ENCODE measurements at places on chromosomes 5 and 9.

- DNase-seq: no peak
Observed at GRCh38 chr5:76849419-76850291, at the start of gene S100Z. Gene S100Z (plus strand): TSS chr5:76850014. CDS start chr5:76875360, 25,346 bp downstream.

DNA sequence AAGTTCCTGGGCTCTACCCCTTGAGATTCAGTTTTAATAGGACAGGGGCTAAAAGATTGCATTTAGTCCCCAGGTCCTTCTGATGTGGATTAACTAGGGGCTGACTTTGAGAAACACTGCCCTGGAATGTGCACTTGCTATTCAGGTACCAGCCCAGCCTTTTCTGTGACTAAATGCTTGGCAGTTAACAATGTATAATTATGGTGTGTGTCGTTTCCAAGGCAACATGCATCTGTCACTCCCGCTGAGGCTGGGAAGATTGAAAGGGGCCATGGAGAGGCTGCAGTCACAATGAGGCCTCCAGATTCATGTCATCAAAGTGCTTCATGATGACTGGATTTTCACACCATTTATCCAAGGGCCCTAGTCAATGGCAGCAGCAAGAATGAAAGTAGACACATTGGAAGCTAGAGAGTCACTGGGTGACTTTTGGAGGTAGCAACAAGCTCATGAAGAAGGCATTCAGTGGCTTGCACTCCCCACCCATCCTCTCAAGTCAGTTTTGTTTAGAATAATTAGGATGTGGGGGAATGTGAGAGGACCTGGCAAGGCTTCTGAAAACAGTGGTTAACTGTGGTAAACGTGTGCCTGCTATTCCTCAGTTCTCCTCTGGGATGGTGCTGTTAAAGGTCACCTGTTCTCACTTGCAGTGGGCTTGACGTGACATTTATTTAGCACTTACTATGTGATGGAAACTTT, 28.3 kb downstream of the RAI14 start:
- no peak for DNase-seq

DNA sequence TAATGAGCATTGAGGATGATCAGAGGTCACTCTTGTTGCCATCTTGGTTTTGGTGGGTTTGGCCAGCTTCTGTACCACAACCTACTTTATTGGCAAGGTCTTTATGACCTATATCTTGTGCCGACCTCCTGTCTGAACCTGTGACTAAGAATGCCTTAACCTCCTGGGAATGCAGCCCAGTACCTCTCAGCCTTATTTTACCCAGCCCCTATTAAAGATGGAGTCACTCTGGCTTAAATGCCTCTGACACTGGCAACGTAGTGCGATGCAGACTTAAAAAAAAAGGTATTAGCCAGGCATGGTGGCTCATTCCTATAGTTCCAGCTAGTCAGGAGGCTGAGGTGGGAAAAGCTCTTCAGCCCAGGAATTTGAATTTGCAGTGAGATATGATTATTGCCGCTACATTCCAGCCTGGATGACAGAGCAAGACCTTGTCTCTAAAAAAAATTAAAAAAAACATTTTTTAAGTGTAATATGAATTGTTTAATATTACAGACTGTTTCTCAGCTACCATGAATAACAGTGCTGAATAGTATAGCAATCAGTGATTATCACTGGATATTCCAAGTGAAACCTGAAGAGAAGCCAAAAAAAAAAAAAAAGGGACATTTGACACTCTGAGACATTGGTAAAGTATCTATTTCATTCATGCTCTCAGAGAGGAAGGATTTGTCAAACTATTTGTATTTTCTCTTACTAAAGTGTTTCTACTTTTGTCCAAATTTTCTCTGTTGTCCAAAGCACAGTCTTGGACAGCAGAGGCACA, 18.3 kb upstream of the STOM start:
- no peak for DNase-seq

DNA sequence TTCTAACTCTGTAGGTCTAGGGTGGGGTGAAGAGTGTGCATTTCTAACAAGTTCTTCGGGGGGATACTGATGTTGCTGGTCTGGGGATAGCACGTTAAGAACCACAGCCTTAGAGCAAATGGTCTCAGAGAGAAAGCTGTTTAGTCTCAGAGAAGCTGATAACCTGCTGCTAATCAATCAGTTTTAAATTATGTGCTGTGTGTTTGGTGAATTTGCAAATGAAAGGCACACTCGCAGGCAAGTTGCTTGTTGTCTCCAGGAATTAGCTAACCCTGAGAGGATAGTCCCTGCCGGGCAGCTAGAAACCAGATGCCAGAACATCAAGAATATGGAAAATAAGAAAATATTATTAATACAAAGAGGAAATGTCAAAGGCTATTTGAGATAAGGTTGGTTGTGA, 79.2 kb downstream of the DMRT2 start:
- DNase-seq: no peak

- no peak for DNase-seq
Observed at GRCh38 chr5:17373406-17373805, 124.6 kb upstream of the TAF11L2 start.

DNA sequence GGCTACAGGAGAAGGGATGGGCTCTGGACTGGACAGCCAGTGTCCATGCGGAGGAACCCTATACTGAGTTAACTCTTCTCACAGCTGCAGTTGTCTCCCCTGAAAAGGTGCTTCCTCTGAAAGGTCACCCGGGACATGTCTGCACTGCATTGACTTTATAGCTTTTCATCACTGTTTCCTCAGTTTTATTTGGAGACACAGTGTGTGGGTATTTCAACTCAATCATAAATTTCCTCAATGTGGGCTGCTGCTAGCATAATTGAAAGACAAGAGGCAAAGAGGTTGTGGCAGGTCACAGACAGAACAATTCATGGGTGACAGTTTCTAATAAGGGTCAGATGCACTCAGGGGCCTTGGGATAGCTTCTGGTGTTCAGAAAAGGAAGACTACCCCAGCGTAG, 336.8 kb downstream of the KDM4C start:
- no peak for DNase-seq

GRCh38 chr5:118578093-118578492, 410.3 kb downstream of the DTWD2 start:
- no peak for DNase-seq

DNA sequence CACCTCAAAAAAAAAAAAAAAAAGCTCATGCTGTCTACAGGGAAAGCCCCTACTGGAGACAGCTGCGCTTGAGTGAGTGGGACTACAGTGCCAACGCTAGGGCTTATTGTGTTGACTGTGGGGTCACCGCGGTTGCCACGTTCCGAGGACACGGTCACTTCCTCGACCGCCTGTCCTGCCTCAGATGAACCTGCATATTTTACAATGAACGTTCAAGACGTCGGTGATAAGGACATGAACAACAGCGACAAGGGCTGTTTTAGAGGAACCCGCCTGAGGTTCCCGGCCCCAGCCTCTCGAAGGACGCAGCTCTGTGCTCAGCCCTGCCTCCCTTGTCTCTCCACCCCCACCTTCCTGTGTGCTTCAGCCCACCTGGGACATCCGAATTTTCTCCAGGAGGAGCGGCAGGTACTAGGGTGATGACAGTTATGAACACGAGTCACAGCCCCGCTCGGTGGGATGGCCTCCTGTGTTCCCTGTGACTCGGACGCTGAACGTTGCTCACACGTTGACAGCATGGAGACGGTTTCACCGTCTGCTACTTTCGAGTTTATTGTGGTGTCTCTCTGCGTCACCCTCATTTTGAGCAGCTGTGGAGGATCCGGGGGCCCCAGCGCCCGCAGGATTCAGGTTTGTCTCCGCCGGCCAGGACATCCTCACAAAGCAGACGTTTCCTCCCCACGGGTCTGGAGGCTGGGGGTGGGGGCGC, 11.3 kb upstream of the DIPK1B start:
- DNase-seq: no peak

DNA sequence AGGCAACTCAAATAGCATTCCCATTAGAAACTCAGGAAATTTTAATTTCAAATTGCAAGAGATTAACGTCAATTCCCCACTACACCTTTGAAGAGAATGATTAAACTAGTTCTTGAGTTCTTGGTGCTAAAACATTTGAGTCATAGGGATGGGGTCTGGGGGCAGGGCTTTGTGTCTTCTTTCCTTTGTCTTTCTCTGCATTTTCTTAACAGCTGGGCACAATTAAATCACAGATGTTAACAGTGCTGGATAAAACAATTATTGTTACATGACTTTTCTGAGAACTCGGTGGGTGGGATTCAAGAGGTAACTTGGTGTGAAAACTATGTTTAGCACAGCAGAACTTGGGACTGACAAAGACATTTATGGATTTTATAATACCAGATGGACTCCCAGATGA, 351.9 kb upstream of the TNC start:
- no peak for DNase-seq

- DNase-seq: no peak
Observed at GRCh38 chr9:8486095-8486494, 686.5 kb upstream of the DMAC1 start.

DNA sequence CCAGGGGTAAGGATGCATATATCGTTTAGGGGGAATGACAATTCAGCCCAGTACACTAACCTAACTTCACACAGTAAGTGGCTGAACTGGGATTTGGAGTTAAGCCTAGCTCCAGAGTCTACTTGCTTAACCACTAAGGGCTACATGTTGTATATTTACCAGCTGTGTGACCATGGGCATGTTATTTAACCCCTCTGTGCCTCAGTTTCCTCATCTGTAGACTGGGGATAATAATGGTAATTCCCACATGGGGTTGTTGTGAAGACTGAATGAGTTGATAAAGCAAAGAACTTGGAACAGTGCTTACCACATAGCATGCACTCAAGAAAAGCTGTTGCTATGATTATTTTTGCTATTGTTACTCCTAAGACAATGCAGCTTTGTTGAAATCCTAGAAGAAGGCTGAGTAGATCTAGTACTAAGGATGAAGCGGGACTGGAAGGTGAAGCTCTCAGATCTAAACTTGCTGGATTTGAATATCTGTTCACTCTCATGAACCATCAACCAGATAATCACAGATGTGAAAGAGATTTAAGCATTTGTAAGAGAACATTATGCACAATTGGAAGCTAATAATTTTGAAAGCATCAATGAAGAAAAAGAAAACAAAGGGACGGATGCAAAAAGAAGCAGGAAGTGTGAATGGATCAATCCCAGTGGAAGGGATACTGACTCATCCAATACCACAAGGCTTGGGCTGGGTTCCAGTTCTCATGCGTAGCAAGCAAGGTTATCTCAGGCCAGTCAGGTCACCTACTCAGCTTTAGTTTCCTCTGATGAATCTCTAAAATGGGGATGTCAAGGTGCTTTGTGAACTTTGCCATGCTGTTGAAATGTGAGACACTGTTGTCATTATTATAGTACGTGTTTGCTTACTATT, 78.5 kb upstream of the TBC1D2 start:
- no peak for DNase-seq

- no peak for DNase-seq
Observed at GRCh38 chr5:17089690-17090089, 127.7 kb upstream of the BASP1 start.

DNA sequence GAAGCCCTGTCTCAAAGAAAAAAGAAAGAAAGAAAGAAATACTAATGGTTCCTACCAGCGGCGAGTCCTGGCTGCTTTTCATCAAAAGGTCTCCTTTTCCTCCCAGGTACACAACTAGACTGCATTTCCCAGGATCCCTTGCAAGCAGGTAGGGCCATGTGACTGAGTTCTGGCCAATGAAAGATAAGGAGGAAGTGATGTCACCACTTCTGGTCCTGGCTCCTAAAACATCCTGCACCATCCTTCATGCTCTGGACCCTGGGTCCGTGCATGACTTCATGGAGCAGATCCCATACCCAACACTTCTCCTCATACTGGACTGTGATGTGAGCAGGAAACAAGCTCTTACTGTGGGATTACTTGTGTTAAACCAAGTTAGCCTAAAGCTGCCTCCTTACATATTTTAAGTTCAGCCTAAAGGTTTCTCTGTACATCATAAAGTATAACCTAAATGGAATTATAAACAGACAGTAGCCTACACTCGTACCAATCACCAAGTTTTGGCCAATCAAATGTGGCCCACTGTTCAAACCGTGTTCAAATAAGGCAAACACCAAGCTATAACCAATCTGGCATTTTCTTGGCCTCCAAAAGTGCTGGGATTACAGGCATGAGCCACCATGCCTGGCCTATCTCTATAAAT, 30.2 kb upstream of the FUBP3 start:
- no peak for DNase-seq

DNA sequence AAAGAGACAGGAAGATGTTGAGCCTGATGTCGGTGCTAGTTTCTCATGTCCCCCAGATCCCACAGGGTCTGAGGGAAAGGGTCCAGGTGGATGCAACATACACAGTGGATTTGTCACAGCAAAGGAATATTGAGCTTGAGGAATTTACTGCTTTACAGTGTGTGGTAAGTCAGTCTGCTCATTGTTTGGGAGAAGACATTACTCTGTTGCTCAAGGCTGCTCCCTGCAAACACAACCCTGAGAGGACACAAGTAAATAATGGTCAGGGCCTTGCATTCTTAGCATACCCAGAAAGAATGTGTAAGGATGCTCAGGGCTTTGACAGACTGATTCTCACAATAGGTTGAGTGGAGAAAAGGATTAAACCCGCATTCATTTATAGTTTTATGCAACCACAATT, 7.3 kb upstream of the MAN2A1 start:
- DNase-seq: no peak

- DNase-seq: no peak
Observed at GRCh38 chr9:18457510-18457909, 16.4 kb upstream of the ADAMTSL1 start.

All from sigmoid colon (tissue), 7 donors.